Activated CD4-positive, alpha-beta T cell treated with anti-CD3 and anti-CD28 coated beads, Interleukin-2, amount 50 U/mL, for 24 hours (primary cell): ENCODE measurements at places on chromosomes 11 and 22.

DNA sequence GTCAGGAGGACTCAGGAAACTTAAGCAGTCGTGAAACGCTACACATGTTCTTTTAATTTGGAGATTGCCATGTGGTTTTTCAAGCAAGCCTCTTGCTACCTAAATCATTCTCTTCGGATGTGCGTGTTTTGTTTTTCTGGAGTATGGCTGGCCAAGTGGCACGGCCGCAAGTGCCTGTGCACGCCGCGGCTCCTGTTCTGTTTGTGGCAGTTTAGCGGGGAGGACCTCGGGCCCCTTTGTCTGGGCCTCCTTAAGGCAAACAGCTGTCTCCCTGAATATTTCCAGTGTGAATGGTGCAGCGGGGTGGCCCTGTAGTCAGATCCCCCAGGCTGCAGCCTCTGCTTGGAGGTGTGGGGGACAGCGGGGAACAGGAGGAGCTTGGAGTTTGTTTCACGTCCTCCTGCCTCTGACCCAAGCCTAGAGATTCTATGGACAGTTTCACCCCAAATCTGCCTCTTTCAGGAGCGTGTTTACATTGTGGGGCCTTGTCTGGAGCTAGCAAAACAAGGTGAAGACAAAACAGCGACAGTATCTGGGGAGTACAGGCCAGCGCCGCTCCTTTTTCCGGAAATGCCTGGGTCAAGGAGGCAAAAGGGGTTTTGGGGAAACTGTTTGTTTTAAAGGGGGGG lies 1.3 kb downstream of the LRP5 start:
- no peak for DNase-seq

- no peak for DNase-seq
Observed at GRCh38 chr11:66857234-66857926, 516 bp downstream of the LRFN4 start.

DNA sequence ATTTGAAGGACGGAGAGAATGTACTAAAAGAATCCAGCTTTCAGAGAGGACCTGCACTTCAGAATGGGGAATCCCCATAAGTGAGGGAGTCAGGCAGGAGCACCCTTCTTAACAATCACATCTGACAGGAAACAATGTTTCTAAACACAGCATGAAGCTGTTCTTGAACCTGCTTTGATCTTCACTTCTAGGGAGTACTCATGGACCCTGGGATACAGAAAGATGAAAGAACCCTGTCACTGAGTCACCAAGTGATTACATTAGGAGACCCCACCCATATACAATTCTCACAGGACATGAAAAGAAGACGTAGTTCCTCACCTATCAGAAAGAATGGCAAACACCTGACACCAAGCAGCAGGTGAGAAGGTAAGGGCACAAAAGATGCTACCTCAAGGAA lies 296.9 kb upstream of the ZC3H12C start:
- no peak for DNase-seq

DNA sequence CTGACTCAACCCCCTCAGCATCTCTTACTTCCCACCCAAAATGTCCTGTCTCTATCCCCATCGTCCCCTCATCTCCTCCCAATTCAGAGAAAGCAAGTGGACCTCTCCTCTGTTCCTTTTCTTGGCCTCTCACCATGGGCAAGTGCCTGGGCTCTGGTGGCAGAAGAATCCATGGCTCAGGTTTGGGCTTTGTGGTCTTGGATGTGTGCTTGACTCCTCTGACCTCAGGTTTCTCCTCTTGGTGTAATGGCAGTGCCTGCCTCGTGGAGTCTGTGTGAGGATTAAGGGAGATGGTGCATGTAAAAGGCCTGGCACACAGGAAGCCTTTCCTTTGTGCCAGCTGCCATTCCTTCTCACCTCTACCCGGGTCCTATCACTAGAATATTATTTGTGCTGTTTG lies 3.2 kb downstream of the BMAL1 start:
- DNase-seq, result no peak

- DNase-seq, result no peak
Observed at GRCh38 chr22:46902436-46902835, 140.0 kb downstream of the TBC1D22A start.

GRCh38 chr11:59172345-59173079 lies 580 bp downstream of the DTX4 start:
- no peak for DNase-seq

- DNase-seq, result no peak
Observed at GRCh38 chr22:20578192-20578591, 70.8 kb downstream of the MED15 start.

DNA sequence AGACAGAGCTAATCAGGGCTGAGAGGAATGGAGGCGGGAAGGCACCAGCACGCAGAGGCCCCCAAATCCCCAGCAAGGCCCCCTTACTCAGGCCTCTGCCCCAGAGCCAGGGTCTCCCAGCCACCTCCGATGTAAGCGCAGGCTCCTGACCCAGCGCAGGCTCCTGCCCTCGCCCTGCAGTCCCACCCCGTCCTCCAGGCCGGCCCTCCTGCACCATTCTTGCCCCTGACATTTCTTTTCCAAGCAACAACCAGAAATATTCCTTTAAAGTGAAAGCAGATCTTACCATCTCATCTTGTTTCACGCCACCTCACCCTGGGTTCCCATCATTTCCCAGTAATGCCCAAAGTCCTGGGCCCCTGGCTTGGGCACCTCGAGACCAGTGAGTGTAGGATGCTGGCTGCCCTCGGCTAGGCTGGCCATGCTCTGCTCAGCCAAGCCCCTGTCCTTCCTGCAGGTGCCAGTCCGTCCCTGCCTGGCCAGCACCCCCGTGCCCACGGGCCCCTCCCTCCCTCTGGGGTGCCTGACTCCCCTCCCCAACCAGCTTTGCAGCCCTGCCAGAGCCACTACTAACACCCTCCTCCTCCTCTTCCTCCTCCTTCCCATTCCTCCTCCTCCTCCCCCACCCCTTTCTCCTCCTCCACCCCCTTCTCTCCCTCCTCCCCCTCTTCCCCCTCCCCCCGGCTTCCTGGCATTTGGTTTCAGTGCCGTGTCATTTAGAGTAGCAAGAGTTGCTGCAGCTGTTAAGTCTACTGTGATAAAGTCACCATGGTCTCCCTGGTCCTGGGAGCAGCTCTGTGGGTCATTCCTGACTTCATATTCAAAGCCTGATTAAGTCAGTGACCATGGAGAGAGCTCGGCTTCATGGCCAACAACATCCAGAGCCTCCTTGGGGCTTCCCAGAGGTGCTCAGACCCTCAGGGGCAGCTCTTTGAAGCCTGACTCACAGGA lies 78.7 kb downstream of the PIWIL3 start:
- no peak for DNase-seq

DNA sequence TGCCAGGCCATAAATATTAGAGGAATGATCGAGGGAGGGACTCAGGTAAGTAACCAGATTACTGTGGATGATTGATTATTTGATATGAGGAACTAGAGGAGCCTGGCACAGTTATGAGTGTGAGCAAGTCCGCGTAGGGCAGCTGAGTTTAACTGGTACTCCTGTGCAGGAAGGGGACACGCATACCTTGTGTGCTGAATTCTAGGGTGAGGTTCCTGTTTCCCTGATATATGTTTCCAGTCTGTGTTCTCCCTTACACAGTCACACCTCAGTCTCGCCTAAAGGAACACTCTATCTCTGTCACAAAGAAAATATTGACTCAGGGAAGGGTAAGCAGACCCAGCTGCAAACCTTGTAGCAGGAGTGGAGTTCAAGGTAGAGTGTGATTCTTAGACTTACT lies 17.4 kb downstream of the SGSM3 start:
- DNase-seq, result no peak

- DNase-seq, result no peak
Observed at GRCh38 chr11:45917286-45917622, 423 bp downstream of the PEX16 start.

DNA sequence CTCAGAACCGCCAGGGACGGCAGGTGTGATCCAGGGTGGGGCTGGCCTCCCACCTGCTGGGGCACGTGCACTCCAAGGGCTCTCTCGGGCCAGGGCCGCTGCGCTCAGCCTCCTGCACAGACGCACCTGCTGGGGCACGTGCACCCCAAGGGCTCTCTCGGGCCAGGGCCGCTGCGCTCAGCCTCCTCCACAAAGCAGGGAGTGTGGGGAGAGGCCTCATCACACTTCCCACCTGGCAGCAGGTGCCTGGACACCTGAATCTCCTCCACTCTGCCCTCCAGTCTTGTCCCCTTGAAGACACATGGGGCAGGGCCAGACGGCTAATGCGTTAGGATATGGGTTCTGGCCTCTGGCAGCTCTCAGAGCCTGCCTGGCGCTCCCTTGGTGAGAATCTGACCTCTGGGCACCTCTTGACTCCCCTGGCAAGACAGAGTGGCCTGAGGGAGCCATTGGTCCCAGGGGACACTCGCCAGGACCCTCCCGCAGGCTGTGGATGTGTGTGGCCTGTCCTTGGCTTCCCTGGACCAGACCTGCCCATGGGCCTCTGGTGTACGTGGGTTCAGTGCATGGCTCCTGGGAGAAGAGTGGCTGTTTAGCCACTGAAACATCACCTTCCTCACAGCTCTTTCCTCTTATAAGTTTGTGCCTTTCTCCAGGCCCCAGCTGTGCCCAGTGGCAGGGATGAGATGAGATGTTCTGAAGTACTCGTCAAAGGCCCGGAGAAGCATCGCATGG lies 73.5 kb downstream of the BRD1 start:
- no peak for DNase-seq

GRCh38 chr11:17522655-17523054 lies 21.6 kb downstream of the USH1C start:
- DNase-seq, result no peak

GRCh38 chr11:31417357-31417756 lies 47.7 kb downstream of the DNAJC24 start:
- DNase-seq, result no peak

GRCh38 chr11:57585301-57585700 lies 12.2 kb upstream of the SERPING1 start:
- DNase-seq, result no peak

- DNase-seq, result no peak
Observed at GRCh38 chr22:33796494-33796893, 123.8 kb downstream of the LARGE1 start.

DNA sequence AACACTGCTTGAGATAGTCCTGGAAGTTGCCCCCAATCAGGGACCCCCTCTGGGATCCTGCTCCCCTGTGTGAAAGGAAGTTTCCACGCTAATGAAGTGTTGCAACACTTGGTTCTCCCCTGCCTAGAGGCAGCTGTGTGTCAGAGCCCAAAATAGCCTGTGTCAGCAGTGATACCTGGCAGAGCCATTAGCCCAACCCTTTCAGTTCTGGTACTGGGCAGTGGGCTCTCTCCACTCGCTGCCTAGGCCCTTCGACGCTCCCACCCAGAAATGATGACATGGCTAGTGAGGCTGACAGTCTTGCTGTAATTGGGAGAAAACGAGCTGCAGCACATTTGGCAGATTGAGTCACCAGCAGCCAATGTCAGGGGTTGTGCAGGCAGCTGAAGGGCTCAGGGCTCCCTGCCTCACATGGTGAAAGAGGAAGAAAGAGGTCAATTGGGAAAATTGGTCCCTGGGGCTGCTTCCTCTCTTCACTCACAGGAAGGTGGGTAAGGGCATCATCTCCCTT lies 1.4 kb upstream of the NXF1 start:
- DNase-seq, result no peak

DNA sequence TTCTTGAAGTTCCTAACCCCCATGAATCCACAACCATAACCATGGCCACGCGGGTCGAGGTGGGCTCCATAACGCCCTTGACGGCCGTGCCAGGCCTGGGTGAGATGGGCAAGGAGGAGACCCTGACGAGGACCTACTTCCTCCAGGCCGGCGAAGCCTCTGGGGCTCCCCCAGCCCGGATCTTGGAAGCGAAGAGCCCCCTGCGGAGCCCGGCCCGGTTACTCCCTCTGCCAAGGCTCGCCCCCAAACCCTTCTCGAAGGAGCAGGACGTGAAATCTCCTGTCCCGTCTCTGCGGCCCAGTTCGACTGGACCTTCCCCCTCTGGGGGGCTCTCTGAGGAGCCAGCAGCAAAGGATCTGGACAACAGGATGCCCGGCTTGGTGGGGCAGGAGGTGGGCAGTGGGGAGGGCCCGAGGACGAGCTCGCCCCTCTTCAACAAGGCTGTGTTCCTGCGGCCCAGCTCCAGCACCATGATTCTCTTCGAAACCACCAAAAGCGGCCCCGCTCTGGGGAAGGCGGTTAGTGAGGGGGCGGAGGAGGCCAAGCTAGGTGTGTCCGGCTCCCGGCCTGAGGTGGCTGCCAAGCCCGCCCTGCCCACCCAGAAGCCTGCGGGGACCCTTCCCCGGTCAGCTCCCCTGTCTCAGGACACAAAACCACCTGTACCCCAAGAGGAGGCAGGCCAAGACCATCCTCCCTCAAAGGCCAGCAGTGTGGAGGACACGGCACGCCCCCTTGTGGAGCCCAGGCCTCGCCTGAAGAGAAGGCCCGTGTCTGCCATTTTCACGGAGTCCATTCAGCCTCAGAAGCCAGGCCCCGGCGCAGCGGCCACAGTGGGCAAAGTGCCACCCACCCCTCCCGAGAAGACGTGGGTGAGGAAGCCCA lies 75.7 kb downstream of the KIAA1671 start:
- DNase-seq, result no peak

- DNase-seq, result no peak
Observed at GRCh38 chr11:37817727-37818270, 1219.8 kb upstream of the RAG2 start.

GRCh38 chr11:65593518-65594414 lies 1.8 kb downstream of the KCNK7 start:
- no peak for DNase-seq

DNA sequence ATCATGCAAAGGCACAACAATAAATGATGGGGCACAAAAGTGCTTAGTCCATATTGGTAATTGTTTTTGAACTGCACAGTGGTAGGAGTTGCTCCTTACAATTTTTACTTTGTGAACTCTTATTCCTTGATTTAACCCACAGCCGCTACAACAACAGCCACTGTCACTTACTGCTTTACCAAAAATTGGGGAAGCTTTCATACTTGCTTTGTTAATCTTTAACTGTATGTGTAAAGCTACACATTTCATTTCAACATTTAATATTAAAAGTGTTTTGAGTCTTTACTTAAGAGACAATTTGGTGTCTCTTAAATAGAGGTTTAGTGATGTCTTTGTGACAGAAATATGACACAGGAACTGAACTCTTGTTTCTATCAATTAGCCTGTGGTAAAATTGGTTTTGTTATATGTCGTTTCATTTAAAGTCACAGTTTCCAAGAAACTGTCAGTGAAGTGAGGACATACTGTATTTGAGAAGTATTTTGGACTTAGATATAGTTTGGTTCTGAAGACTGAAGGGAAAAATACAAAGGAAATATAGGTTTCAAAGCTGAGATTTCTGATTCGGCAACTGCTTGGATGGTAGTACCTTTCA lies 6.5 kb upstream of the IL18BP start:
- no peak for DNase-seq

GRCh38 chr11:126100716-126101115 lies 38.0 kb upstream of the CDON start:
- DNase-seq, result no peak

DNA sequence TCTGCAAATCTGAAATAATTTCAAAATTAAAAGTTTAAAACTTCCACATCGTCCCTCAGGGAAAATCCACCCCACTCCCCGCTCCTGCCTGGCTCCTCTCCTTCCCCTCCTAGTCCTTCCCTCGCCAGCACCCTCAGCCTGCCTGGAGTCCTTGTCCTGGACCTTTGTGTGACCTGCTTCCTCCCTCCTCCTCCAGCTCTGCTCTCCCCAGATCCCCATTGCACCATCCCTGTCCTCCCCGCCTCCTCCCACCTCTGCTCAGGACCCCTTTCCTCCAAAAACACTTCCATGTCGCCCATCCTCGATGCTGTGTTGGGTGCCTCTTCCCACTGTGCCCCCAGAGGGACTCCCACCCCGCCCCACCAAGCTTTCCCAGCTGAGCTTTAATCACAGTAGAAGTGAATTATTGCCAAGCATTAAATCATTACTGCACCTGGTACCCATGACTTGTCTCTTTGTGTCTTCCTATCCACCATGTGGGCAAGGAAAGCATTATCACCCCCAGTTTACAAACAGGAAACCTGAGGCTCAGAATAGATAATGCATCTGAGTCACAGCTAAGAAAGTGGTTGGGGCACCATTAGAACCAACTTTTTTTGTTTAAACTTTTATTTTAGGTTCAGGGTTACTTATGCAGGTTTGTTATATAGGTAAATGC lies 2.4 kb upstream of the ZP1 start:
- DNase-seq, result no peak
